ENCODE measurements at places on chromosomes 2 and 18. TPM values are rescaled to one million over a fixed set of nuclear protein-coding genes. Genes with fewer than 3 reads are reported as not detected.

GRCh38 chr2:191083540-191083939, 67.3 kb downstream of the STAT4 start:
- no peak for DNase-seq

GRCh38 chr2:48048476-48049171, 142.3 kb upstream of the FBXO11 start:
- no peak for DNase-seq

The DUSP19 gene
- total RNA-seq: 10.8 TPM

DNA sequence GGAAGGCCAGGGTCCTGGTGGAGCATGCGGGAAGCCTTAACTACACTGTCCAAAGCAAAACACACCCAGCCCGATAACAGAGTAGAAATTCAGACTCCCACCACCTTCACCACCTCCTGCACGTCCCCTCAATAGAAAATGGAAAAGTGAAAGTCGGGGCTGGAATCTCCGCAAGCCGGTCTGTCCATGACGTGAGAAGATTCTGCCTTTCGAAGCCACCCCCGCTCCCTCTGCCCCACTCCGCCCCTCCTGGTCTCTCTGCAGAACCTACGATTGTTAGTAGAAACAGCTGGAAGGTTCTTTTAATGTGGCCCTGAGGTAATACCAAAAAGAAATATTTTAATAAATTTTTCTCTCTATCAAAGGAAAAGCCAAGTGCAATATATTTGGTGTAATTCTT, 116.4 kb downstream of the GBX2 start:
- DNase-seq: no peak
